ENCODE measurements at places on chromosomes 2 and 18.

- no peak for DNase-seq
Measured at GRCh38 chr2:220955776-220956175, 616.3 kb downstream of the EPHA4 start.

- DNase-seq: no peak
Measured at GRCh38 chr2:28102455-28102874, 211.9 kb downstream of the BABAM2 start.

- no peak for DNase-seq
Measured at GRCh38 chr2:98907966-98908905, 27.8 kb downstream of the CRACDL start.

DNA sequence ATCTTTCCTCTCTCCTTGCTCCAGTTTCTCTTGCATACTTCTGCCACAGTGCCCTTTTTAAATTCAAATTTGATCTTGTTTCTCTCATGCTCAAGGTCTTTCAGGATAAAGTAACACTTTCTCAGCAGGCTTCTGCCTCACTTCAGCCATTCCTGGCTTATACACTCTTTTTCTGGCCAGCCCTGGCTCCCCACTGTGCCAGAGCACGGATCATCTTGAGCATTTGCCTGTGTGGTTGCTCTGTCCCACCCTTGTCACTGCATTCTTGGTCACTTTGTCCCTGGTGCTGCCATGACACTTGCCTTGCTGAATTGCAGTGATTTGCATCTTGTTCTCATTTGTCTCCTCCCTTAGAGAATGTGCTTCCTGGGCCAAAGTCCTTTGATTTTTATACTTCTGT, 634.3 kb downstream of the TMEM182 start:
- no peak for DNase-seq

DNA sequence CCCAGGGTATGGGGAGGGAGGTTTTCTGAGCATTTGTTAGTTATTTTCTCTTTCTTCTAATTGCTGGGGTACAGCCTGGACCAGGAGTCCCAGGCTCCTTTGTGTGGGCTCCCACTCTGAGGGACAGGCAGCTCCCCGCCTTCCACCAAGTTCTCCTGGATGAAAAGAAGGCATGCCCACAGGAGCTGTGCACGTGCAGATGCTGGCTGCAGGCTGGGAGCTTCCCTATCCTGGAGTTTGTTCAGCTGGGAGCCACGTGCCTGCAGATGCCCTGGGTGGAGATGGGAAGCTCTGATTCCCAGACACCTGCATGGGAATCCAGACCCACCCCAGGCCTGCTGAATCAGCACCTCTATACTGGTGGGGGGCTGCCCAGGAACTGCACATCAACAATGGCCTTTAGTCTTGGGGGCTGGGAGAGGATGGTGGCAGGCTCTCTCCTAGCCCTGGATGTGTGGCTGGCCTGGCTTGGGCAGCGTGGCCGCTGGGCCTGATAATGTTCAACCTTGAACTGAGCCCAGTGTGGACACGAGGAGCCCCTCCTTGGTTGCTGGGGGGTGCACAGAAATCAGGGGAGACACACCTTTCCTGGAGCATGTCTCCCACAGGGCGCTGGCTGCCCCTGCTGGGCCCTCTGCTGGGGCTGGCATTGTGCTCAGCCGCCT, 233.6 kb upstream of the HS6ST1 start:
- DNase-seq: no peak

DNA sequence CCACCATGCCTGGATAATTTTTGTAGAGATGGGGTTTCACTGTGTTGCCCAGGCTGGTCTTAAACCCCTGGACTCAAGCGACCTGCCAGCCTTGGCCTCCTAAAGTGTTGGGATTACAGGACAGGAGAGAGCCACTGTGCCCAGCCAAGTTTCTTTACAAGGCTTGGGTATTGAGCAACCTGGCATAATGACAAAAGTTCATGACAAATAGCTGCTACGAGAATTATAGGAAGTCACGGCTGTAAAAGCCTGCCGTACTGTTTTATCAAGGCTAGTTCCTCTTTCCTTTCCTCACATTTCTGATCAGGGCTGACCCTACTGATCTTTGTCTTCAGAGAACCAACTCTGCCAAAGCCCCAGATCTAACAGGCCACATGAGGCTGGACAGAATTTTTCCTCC, 490.4 kb upstream of the SPRED2 start:
- no peak for DNase-seq

DNA sequence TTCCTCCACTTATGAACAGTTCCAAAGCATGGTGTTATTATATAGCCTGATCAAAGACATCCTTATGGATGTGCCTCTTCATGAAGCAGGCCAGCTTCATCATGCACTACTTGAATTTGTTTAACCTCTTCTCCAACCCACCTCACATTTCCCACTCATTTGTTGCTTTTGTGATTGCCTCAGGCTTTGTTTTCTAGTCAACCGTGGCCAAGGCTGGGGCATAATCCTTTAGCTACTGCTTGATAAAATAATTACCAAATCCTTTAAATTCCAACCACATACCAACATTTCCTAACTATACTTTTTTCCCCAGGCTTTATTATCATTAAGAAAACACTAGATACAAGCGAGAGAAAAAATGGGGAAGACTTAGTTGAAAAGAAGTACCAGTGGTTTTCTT, 39.6 kb upstream of the SCN1A start:
- no peak for DNase-seq

DNA sequence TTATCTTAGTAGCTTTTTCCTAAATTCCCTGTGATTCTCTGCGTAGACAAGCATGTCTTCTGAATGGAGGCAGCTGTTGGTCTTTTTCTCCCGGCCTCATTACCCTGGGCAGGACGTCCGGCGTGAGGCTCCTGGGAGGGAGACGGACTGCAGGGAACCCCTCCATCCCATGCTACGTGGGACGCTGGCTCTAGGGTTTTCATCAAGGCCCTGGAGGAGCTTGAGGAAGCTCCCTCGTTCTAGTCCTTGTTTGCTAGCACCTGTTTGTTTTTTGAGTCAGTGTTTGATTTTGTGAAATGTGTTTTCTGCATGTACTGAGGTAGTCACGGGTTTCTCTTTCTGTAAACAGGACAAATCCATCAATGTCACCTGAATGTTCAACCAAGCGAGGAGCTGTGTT, 99.3 kb upstream of the TMEM18 start:
- DNase-seq: no peak

GRCh38 chr18:22055466-22056238, 113.7 kb upstream of the GATA6 start:
- DNase-seq: no peak

DNA sequence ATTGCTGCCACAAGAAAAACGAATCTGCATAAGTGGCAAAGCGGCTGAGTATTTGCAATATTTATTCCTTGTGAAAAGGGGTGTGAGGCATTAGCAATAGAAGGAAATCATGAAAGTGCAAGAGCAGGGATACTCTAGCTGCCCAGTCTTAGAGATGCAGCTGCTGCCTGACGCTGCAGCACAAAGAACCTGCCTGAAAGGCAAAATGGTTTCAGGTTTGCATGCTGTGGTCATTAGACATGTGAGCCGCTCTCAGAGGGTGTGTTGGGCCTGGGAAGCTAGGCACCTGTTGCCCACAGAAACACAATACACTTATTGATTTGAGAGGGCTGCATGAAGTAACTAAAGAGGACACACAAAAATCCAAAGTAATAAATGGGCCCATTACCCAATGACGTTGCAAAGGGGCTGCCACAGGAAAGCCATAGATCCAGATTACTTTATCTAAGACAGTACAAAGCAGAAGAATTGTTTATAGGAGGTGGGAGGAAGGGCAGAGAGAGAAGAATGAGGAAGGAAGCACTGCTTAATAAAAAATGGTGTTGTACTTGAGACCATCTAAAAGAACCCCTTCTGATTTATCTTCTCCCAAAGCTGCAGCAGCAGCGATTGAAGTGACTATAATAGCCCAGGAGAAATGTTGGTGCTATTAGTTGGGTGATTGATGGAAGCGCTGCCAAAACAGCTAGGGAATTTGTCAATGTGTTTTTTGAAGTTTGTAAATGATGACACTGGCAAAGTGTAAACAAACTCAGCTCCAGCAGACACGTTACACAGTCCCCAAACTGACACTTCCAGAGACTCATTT, 492.4 kb upstream of the ACVR2A start:
- no peak for DNase-seq

DNA sequence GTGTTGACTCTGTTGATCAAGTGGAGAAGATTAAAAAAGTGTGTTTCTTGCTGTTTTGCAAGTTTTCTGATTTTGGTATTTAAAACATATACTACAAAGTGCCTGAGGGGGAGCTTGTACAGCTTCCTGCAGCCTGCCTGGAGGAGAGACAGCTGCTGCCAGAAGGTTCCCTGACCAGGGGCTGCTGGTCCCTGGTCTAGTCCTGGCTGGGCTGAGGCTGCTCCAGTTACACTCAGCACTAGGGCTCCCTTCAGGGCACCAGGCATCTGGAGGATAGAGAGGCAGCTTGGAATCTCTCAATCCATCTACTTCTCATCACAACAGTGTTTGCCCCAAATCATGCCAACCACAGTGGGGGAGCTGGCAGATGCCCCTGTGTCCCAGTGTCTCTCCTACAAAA, 4.8 kb downstream of the MC2R start:
- no peak for DNase-seq

GRCh38 chr2:126978333-126978732, 79.6 kb downstream of the TEX51 start:
- DNase-seq: no peak

DNA sequence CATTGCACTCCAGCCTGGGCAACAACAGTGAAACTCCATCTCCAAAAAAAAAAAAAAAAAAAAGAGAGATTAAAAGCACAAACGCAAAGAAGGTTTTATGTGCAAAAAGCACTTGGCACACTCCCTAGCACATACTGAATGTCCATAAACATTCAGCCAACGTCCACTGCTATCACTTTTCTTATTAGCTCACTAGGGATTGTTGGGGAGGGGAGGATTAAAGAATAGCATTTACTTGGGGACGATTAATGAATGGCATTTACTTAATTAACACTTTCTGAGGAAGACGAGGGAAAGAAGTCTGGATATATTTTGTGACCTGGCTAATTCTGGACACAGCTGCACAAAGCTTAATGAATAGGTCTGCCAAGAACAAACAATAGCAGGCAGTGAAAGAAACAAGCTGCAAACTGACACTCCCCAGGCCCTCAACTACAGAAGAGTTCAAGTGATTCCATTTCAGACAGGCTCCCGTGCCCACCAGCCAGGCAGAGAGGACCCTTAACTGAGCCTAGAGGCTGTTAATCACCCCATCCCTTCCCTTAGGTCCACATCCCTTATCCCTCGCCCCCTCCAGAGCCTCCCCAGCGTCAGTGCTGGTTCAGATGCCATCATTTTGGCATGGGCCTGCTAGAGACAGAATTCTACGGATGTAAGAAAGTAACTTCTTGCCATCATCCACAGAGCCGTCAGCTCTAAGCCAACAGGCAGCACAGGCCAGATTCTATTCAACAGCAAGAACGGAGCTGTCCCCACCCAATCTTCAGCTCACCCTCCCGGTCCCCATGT, 7.4 kb downstream of the CYB5A start:
- DNase-seq: no peak

DNA sequence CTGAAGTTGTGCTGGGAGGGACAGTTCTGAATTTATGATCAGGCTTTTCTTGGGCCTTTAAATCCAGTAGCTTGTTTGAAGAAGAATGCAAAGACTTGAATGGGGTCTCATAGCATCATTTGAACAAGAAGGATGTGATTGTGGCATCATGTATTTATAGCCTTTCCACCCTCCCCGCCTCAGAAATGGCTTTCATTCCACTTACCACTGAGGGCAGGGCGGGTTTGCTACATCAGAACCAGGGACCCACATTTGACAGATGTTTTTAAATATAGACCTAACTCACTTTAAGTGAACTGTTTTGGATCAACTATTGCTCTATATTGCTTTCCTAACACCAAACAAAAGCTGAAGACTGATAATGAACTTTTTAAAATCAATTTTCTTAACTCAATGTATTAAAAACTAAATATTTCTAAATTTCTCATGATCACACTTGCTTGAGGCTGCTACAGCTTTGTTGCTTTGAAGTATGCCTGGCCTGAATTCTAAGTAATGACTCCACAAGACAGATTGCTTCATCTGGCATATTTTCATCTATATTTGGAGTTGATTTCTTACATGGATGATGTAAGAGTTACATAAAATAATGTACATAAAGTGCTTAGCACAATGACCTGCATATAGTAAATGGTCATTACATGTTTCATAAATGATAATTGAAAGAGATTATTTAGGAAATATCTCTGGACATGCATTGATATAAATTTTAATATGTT, 1552.9 kb upstream of the SLC39A10 start:
- no peak for DNase-seq

DNA sequence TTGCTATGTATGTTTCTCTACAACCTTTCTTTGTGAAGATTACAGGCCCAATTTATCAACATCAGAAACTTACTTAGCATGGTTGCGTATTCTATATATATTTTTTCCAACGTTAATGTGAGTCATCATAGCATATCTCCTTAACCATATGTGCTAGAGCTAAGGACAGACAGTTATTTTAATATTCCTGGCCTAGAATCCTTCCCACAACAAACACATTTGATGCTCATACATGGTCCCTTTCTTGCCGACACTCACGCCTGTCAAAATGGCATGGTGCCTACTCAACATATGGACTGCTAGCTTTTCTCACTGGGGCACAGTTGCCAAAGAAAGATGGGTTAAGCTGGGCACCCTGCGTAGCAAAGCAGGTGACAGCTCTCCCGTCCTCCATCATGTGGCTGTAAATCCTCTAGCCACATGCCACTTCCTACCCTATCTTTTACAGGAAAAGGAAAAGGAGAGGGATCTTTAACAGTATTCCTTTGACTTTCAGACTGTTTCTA, 75.2 kb upstream of the GALNT5 start:
- no peak for DNase-seq

- DNase-seq: no peak
Measured at GRCh38 chr2:230828272-230828961, 36.3 kb upstream of the ITM2C start.

DNA sequence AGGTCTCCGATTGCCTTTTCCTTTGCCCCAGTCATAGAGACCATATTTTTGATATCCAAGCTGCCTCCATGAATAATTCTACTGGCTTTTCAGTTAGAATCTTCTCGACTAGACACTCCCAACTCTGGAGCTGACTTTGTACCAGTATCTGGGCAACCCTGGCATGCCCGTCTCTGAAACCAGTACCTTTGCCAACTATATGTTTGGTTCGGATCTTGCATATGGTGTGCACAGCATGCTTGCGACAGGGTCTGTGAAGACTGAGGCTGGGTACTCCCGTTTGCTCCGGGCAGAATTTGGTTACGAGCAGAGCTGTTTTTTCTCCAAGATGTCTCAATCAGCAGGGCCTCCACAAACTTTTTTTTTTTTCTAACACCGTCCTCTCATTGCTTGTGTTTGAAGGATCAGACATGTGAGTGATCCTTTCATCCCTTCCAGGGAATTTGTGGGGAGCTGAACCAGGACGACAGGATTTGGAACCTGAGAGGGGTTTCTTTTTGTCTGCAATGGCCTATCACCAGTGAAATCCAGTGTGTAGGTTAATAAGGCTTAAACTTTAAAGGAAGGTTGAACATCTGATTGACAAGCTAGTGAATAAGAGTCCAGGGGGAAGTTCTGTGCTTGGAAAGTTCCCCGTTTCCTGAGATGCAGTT, 322.3 kb downstream of the MYCN start:
- no peak for DNase-seq

DNA sequence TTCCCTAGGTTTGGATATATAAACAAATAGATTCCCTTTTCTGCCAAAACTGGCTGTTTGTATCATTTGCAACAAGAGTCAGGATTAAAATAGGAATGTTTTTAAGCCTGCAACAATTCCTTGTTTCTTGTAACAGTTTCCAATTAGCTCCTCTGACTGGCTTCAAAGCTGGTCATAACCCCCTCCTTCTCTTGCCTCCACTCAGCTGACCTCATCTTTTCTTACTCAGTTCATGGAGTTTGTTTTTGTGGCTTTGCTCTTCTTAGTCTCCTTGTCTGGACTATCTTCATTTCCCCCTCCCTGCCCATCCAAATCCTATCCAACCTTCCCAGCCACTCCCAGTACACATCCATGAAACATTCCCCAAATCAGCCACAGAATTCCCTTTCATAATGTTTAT, 14.3 kb upstream of the RAPH1 start:
- no peak for DNase-seq

Data from stimulated activated CD8-positive, alpha-beta memory T cell treated with anti-CD3 and anti-CD28 coated beads, Interleukin-4, amount 100 ng/mL, for 1 hour (primary cell).